Stimulated activated CD4-positive, alpha-beta T cell treated with anti-CD3 and anti-CD28 coated beads, TNF-alpha, amount 100 ng/mL, for 48 hours (primary cell): ENCODE measurements at places on chromosomes 2 and 18.

GRCh38 chr18:62399781-62400308 lies 74.7 kb downstream of the TNFRSF11A start:
- DNase-seq, result no peak

GRCh38 chr2:88054782-88055370 lies 707 bp downstream of the KRCC1 start:
- DNase-seq, result no peak

- no peak for DNase-seq
Measured at GRCh38 chr2:228023619-228024018, 152.2 kb downstream of the DAW1 start.

GRCh38 chr2:8965216-8965969 lies 38.1 kb downstream of the MBOAT2 start:
- DNase-seq, result no peak

- DNase-seq, result no peak
Measured at GRCh38 chr2:39837856-39838453, 58.9 kb upstream of the THUMPD2 start.

GRCh38 chr2:100320547-100321178 lies 1.6 kb downstream of the LONRF2 start:
- no peak for DNase-seq

DNA sequence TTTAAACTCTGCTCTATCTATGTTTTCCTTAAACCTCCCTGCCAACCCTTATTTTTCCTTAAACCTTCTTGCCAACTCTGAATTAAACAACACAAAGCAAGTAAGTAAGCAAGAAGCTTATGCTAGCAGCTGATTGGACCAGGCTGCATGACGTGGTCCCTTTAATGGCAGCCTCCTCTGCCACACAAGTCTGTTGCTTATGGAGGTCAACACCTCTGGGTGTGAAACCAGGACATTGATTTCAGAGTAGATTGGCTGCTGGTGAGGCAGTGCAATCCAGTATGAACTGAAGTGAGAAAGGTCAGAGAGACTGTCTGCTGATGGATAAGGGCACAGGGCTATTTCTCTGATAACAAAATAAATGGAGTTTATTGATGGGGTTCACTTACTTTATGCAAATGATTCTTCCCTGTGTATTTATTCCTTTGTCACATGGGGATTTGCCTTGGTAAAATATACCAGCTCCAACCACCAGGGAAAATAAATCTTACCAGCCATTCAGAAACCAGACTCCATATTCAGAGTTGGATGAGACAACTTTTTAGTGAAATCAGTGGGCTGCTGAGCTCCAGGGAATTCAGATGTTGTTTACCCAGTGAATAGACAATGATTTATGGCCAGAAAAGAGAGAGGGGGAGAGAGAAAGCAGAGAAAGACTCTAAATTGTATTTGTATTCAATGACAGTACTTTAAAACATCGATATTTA lies 112.2 kb upstream of the NCKAP5 start:
- DNase-seq, result no peak

DNA sequence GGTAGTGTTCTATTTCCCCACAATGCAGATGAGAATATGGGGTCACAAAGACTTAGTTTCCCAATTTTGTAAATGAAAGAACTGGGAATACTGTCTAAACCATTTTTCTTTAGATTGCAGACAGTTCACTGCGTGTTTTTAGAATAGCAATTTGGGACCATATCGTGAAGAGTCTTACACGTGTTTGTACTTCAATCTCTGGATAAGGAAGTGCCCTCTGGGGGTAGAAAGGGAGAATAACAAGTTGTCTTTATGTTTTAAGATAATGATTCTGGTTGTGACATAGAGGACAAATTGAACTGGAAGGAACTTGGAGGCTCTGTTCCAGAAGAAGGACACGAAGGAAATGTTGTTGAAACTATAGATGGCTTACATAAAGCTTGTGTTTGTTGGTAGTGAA lies 457.7 kb downstream of the CBLN2 start:
- DNase-seq, result no peak

GRCh38 chr18:25299426-25300300 lies 52.3 kb downstream of the ZNF521 start:
- DNase-seq, result no peak

GRCh38 chr2:203936535-203936934 lies at the start of gene ICOS:
ICOS (plus strand) TSS chr2:203936763; CDS start chr2:203936815, 52 bp downstream.
- DNase-seq, result no peak

GRCh38 chr2:25159949-25160348 lies 8.4 kb downstream of the POMC start:
- DNase-seq, result no peak

DNA sequence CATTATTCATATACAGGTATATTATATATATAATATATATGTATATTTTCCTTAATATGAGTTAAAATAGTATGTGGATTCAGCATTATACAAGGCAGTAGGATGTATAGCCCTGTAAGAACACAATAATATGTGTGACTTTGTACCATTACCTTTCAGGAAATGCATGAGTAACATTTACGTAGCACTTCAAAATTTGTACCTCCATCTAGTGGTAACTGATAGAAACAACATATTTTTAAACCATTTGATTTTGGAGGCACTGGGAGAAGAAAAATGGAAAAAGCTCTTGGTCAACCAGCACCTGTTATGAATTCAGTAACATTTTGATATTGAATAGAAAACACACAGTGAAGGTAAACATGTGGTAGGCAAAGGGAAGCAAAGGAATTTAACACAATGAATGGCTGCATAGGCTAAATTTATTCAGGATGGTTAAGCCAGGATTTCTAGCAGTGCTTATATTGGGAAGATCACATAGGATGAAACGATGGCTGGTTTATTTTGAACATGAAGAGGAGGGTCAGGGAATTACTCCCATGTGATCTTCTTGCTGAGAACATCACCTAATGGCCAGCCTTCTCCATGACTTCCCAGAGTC lies 565.5 kb downstream of the CCDC85A start:
- no peak for DNase-seq

- no peak for DNase-seq
Measured at GRCh38 chr2:64393383-64394010, 60.5 kb upstream of the LGALSL start.

DNA sequence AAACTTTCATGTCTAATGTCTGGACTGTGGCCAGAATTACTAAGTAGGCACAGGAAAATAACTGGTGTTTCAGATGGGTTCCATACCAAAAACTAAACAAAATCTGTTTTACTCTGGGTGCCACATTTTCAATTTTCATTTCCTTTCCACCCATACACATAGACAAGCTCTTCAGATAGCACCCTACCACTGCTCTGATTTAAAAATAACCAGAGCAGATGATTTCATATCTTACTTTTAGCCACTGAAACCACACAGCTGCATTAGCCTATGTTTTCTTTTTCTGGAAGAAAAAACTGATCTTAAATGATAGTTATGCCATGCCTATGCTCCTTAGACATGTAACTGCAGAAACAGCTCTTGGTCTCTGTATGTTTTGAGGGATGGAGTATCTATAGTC lies 647.6 kb downstream of the CPS1 start:
- DNase-seq, result no peak

DNA sequence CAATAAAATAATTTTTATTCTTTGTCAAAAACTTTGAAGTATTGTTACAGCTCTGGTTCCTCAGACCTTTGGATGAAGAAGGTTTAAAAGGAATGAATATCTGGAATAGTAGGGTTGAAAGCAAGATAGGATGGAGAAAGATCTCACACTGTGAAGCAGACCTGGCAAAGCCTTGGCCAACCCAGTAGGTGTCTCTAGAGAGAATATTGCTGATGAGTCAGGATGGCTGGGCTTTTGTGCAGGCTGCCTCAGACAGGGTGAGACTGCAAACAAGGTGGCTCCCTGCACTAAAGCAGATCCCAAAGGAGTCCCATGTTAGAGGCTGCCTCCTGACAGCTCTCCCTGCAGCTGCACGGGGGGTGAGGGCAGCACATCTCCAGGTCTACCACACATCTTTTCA lies 226.0 kb upstream of the ITGA4 start:
- no peak for DNase-seq

DNA sequence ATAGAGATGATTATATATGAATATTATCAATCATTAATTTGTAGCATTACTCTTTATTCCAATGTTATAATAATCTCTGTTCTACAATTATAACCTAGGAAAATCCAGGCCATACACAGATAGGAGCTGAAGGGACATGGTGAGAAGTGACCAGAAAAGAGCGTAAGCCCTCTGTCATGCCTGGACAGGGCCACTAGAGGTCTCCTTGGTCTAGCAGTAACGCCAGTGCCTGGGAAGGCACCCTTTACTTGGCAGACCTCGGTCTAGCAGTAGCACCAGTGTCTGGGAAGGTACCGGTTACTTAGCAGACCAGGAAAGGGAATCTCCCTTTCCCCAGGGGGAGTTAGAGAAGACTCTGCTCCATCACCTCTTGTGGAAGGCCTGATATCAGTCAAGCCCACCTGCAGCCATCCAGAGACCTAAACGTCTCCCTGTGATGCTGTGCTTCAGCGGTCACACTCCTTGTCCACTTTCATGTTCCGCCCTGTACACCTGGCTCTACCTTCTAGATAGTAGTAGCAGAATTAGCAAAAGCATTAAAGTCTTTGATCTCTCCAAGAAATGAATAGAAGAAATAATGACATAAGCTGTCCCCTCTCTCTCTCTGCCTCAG lies 447.5 kb upstream of the FSIP2 start:
- DNase-seq, result no peak

GRCh38 chr2:99663641-99664040 lies 173.8 kb upstream of the REV1 start:
- no peak for DNase-seq

GRCh38 chr2:83695037-83695436 lies 764.0 kb downstream of the SUCLG1 start:
- DNase-seq, result no peak

- no peak for DNase-seq
Measured at GRCh38 chr2:8369522-8369921, 312.3 kb upstream of the ID2 start.

DNA sequence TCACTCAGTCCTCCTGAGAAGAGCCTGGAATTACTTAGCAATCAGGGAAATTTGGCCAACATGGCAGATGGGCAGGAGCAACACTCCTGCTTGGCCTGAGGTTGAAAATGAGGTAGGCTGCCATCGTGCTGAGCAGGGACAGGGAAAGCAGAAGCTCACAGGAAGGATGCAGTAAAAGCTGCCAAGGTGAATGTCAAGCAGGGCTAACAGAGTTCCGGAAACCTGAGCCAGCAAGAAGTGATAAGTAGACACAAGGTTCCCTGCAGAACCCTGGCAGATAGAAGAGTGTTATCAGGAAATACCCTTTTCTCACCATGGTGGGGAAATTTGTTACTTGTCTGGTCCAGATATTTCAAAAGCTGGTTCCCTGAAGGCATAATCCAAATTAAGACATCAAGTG lies 454.3 kb upstream of the MEX3C start:
- DNase-seq, result no peak

- no peak for DNase-seq
Measured at GRCh38 chr2:152122161-152122560, 23.3 kb upstream of the CACNB4 start.

DNA sequence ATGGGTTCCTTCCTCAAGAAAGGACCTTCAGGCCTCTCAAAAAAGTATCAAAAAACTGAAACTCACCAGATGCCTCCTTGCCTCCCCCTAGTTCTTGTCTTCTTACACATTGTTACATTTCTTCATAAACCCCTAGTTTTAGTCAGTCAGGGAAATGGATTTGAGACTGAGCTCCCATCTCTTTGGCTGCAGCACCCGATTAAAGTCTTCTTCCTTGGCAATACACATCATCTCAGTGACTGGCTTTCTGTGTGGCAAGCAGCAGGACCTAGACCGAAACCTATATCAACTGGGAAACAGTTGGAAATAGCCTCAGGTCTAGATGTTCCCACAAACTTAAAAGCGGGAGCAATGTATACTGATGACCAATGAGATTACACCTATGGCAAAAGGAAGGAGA lies 512.2 kb upstream of the PKDCC start:
- DNase-seq, result no peak

DNA sequence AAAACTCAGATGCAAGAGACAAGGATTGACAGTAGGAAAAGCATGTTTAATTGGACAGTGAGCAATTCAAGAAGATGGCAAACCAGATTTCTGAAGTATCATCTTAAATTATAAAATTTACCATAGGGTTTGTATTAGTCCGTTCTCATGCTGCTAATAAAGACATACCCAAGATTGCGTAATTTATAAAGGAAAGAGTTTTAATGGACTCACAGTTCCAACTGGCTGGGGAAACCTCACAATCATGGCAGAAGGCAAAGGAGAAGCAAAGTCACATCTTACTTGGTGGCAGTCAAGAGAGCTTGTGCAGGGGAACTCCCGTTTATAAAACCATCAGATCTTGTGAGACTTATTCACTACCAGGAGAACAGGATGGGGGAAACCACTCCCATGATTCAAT lies 24.0 kb upstream of the NOL4 start:
- DNase-seq, result no peak

GRCh38 chr2:53131416-53131815 lies 636.2 kb upstream of the CHAC2 start:
- DNase-seq, result no peak

- no peak for DNase-seq
Measured at GRCh38 chr2:151770995-151771394, 36.7 kb upstream of the NEB start.

DNA sequence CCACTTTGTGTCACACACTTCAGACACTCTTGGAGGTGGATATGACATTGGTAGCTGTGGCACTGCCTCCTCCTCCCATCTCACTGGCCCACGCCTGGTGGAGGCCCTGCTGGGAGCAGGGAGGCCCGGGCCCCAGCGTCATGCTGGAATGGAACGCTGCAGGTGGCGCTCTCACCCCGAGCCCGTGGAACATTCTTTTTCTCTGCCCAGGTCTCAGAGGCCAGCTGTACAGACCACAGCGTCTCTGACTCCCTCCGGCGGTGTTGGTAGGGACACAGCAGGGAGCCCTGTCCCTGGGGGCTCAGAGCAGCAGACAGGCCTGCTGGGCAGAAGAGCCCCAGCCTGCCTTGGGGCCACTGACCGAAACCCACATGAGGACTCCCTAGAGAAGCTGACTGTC lies 218.1 kb downstream of the TWIST2 start:
- DNase-seq, result no peak

DNA sequence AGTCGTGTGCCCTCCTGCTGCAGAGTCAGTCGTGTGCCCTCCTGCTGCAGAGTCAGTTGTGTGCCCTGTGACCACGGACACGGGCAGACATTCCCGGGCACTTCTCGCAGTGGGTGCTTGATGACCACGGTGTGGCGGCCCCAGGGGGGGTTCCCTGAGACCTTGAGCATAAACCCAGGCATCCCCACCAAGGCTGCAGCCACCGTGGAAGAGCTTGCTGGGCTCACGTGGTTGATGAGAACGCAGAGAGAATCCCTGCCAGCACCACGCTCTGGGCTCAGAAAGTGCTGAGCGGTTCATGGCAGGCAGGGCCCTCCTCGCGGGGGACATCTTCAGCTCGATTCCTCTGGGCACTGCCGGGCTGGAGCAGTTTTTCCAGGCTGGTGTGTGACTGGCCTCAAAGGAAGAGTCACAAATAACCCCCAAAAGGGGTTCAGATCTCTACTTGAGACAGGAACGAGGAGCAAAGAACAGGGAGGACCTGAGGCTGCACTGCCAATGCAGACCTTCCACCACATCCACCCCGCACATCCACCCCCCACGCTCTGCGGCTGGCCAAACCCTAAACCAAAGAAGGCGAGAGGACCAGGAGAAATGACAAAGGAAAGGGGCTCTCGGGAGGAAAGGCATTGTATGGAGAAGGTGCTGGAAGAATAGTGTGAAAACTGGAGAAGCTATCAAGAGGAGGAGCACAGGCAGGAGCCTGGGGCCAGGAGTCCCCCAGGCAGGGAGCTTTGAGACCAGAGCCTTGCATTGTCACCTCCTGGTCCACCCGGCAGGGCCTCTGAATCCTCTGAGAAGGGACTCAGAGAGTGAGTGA lies 8.4 kb upstream of the PER2 start:
- no peak for DNase-seq

GRCh38 chr18:26421931-26422330 lies 126.4 kb downstream of the KCTD1 start:
- DNase-seq, result no peak
